Stimulated activated CD4-positive, alpha-beta T cell treated with anti-CD3 and anti-CD28 coated beads, Interleukin-12 subunit alpha, Interleukin-12 subunit beta, amount 100 ng/mL, for 24 hours (primary cell): ENCODE measurements at places on chromosomes 7 and 10.
A peak's percentile ranks its signal among the peaks of the same experiment; 100 is the strongest.

DNA sequence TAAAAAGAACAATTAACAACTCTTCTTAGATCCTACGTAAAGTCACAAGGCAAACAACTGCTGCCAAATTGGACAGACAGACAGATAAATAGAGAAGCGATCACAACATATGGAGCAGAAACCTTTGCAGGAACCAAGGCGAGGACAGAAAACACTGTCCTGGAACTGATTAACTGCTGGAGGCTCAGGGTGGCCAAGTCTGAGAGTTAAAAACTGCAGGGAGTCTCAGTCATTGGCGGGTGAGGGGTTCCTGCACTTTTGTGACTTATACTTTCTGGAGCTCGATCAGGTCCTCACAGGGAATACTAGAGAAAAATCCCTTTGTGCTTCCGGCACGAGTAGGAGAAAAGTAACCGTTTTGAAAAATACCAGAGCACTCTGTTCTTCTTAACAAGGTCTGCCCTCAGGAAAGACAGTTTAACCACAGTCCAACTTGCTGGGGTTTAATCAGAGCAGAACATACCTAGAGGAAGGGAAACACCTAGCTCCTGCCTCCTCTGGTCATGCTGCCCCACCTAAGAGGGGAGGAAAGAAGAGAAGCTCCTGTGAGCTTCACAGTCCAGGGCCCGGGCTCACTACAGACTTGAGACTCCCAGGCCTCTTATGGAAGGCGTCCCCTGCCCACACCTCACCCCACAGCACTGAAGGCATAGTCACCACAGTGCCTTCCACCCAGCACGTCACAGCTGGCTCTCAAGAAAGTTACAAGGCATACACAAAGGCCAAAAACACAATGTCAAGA is 74.9 kb downstream of the LARP4B start:
- no peak for DNase-seq

- no peak for DNase-seq
These were observed 182.4 kb downstream of the INHBA start for GRCh38 chr7:41520445-41520844.

- DNase-seq: peak; percentile 36
These were observed 336.9 kb upstream of the NPSR1 start for GRCh38 chr7:34320926-34321661.

DNA sequence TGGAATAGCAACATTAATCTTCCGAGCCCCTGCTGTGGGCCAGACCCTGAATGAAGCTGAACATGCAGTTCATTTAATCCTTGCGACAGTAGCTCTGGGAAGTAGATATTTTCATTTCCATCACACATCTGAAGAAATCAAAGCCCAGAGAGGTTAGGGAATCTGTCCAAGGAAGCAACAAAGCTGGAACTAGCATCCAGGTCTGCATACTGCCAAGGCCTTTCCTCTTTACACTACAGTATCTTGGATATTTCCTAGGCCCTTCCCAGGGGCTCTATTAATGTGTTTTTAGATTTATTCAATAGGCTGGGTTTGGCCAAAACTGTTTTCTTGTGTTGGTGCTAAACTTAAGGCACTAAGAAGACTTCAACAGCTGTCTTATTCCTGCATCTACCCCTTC is 48.1 kb downstream of the FAM13C start:
- no peak for DNase-seq

- DNase-seq: no peak
These were observed 46.6 kb downstream of the CCSER2 start for GRCh38 chr10:84375011-84375410.

DNA sequence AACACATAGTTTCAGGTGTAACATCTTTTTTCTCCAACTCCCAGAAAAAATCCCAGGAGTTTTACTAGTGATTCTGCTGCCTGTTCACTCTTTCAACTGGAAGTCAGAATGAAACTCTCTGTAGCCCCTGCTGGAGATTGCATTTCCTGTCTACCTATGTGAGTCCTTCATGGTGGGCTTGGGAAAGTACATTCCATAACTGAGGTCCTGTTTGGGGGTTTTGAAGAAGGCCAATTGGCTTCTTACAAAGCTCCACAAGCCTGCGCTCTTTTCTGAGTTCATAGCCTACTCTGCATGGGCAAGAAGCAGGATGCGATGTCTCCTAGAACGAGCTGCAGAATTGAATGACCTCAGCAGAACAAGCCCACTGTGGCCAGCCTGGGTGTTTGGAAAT is 86.7 kb downstream of the LYZL2 start:
- DNase-seq: no peak

DNA sequence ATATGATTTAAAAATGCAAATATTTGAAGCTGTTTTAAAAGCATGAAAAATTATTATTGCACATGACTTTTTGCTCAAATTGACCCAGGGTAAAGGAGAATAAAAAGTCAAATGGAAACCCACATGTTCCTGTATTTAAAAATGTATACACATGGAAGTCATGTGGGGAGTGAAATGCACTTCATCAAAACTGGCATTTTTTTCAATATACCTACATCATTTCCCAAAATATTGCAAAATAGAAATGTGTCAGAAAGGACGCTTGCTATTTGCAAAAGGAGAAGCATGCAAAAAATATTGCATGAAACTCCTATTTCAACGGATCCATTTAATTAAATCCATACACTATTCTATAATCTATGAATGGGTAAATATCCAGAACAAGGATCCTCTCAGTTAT is 117.0 kb downstream of the POU6F2 start:
- no peak for DNase-seq

- DNase-seq: no peak
These were observed 22.6 kb downstream of the ASAH2 start for GRCh38 chr10:50228672-50229071.

DNA sequence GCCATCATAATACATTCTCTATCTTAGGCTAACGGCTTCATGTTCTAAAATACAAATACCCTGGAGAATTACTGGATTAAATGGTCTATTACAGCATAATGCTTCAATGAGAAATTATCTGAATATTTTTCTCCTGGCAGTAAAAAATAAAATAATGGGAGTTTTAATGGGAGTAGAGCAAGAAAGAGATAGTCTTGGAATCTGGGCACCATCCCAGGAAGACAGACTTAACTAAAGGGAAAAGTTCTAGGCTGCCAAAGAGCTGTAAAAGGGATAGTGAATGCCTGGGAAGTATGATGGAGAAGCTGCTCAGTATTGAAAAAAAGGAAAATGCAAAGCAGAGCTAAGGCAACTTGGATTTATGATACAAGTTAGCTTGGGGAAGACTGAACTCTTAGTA is 12.1 kb upstream of the SYPL1 start:
- no peak for DNase-seq

DNA sequence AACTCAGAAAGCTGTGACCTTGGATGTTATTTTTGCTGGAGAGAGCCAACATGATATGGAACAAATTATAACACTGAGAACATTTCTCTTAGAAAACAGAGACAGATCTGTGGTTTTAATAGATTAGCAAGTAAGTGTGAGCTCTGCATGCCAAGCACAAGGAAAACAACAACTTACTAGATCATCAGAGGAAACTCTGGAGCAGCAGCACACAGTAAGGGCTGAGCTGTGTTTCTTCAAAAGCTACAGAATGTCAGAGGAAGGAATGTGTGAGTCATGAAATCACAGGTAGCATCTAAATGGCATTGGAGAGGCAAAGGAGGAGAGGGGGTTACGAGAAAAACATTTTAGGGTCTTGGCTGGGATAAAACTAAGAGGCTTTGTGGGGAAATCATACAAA is 283.4 kb upstream of the FZD8 start:
- no peak for DNase-seq

GRCh38 chr7:105642264-105642663 is 61.0 kb upstream of the EFCAB10 start:
- DNase-seq: no peak

- DNase-seq: no peak
These were observed 29.3 kb upstream of the BNIP3 start for GRCh38 chr10:132011024-132011423.

GRCh38 chr7:104621321-104621720 is 292.9 kb downstream of the LHFPL3 start:
- DNase-seq: no peak

DNA sequence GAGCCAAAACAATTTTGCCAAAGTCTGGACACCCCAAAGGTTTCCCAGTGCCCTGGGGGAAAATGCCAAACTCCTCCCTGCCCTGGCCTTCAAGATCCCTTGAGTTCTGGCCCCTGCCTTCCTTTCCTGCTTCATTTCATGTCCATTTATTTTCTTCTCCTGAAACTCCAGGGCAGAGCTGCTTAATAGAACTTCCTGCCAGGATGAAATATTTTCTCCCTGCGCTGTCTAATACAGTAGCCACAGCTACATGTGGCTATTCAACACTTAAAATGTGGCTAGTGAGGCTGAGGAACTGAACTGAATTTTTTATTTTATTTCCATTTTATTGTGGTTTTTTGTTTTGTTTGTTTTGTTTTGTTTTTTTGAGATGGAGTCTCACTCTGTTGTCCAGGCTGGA is 49.6 kb downstream of the COL13A1 start:
- no peak for DNase-seq

DNA sequence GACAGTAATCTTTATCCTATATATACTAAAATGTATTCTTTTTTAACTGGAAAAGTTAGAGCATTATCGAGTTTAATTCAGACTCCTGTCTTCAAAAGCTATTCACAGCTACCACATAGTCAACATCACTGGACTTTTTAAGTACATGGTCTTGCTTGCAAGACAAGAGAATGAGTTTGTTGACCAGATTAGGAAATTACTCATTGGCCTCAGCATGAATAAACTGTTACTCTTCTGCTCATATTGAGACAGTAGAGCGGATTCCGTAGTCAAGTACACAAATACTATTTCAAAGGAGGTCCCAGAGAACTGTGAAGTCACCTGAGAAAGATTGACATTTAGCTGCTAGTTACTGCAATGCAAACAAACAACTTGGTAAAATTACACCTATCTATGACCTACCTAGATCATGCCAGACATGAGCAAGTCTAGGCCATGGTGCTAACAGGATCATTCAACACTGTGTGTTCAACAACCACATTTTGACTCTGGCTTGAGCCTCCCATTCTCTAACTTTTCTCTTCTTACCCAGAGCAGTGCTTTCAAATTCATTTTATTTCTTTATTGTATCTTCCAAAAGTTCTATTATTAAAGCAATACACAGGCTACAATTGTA is 280.9 kb downstream of the NEBL start:
- DNase-seq: no peak

DNA sequence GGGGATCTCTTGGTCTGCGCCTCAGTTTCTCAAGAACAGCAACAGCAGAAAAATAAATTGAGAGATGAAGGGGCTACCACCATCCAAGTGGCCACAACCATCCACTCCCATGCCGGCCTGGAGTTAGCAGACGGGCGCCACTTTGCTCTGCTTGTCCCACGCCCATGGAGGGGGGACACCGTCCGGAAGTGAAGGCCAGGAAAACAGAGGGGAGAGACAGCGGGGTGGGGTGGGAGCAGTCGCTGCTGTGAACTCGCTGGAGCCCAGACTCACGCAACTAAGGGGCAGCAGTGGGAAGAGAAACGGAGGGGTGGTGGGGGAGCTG is 135.4 kb downstream of the KIF20B start:
- no peak for DNase-seq

GRCh38 chr7:34156336-34156735 is 251.0 kb downstream of the BMPER start:
- DNase-seq: no peak

GRCh38 chr7:157139810-157140510 is 1.2 kb downstream of the UBE3C start:
- no peak for DNase-seq

DNA sequence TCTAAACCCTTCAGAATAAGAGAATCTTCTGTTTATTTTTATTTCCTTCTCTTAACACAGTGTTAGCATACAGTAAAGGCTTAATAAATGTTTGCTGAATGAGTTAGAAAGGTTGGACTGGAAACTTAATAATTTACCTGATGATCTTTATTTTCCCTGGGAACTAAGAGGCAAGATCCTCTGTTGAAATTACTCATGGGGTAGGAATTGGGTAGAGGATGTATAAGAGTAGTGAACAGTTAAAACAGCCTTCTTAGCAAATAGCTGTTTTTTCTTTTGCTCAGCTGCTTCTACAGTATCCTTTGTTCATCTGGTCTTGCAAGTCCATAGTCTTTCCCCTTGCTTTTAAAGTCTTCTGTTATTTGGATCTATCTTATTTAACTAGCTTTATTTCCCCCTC is 80.0 kb downstream of the AKAP9 start:
- DNase-seq: no peak

DNA sequence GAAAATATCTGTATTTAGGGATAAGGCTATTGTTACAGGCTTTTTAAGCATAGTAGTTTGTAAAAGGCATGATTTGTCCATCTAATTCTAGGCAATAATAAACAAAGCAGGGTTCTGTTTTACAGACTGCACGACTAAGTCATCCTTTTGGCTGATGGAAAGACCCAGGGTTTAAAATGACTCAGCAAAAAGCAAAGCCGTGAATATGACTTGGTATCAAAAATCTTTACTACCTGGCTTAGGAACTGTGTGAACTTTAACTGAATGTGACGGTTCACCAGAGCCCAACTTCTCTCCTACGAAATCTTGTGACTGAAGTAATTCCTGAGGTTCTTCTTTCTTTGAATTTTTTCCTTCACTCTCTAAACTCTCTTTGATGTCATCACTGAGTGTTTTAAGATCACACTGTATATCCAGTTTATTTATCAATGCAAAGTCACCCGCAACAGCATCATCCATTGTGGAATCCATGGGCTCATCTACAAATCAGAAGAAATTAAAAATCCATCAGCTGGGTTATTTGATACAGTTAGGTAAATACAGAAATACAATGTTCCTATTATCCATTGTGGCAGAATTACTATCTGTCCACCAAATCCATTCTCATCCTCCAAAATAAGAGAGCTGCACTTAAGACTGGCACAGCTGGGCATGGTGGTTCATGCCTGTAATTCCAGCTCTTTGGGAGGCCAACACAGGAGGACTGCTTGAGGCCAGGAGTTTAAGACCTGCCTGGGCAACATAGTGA is 17.0 kb downstream of the ATE1 start:
- no peak for DNase-seq

DNA sequence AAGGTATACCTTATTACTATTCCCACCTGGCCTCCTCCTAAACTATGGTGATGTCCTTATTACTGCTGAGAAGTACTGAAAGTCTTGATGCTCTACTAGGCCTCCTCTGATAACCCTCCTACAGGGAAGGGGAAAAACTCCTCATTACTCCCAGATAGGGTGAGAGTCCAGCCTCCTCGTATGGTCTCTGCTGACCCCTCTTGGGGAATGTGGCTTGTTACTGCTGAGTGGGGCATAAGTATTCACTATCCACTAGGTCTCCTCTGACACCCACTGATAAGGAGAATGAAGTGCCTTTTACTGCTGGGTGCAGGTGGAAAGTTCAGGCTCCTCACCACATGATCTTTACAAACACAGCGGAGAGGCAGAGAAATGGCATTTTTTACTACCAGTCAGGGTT is 222.9 kb downstream of the CHRM2 start:
- no peak for DNase-seq

GRCh38 chr7:24456526-24457218 is 116.6 kb upstream of the PALS2 start:
- no peak for DNase-seq
